ENCODE measurements at places on chromosomes 7 and 10.

DNA sequence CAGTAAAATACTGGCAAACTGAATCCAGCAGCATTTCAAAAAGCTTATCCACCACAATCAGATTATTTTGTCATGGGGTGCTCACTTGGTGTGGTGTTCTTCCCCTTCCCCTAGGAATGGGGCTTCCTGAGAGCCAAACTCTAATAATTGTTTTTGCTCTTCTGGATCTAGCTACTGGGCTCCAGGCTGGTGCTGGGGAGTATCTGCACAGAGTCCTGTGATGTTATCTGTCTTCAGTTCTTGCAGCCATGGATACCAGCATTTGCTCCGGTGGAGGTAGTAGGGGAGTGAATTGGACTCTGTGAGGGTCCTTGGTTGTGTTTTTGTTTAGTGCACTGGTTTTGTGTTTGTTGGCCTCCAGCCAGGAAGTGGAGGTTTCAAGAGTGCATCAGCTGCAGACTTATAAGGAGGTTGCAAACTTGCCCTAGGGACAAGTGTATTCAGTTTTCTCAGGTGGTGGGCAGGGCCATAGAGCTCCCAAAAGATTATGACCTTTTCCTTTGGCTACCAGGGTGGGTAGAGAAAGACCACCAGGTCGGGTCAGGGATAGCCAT lies 308.5 kb upstream of the MAGI2 start:
- no peak for DNase-seq

GRCh38 chr10:100873827-100874326 lies 38.9 kb upstream of the SLF2 start:
- DNase-seq = no peak

- no peak for DNase-seq
These were observed 93.5 kb downstream of the MCU start for GRCh38 chr10:72785409-72785808.

DNA sequence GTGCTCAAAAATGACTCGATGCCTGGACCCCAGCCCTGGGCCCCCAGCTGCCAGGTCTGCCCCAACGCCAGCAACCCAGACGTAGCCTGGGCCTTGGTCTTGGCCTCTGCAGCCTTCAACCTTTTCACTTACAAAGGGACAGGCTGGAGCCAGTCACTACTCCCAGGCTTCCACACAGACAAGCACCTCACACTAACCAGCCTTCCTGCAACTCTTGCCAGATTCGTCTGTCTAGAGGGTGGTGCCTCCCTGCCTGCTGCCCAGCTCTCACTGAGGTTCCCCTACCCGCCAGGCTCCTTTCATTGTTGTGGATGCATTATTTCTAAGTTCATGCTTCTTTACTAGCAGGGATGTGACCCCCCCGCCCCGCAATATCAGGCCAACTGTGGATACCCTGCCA lies 56.3 kb downstream of the NUDCD3 start:
- DNase-seq = no peak
